ENCODE measurements at places on chromosomes 16 and 17.

GRCh38 chr16:4428500-4428899 is 2.8 kb downstream of the DNAJA3 start:
- DNase-seq = no peak

GRCh38 chr16:81337097-81337496 is 22.3 kb downstream of the GAN start:
- DNase-seq = no peak

- DNase-seq = no peak
Observed at GRCh38 chr17:39304188-39304587, 78.4 kb upstream of the STAC2 start.

- DNase-seq = no peak
Observed at GRCh38 chr17:51908841-51909537, 249.5 kb downstream of the CA10 start.

- no peak for DNase-seq
Observed at GRCh38 chr17:62017912-62018311, 47.2 kb downstream of the MED13 start.

- no peak for DNase-seq
Observed at GRCh38 chr17:75776386-75777295, 8.0 kb upstream of the UNK start.

DNA sequence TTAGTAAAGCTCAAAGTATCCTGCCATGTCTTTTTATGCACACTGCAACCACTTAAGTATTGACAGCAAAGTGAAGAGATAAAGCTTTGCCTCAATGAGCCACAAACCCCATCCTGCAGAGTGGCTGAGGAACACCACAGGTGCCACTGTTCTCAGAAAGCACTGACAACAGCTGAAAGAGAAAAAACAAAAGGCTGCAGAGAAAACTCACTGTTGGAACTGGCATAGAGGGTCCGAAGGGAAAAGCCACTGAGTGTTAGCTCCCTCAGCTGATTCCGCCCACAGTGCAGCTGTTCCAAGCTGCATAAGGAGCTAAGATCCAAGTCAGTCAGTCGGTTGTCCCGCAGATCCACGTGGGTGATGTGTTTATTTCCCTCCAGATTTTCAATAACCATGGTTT is 48.3 kb downstream of the PHLPP2 start:
- DNase-seq = no peak

DNA sequence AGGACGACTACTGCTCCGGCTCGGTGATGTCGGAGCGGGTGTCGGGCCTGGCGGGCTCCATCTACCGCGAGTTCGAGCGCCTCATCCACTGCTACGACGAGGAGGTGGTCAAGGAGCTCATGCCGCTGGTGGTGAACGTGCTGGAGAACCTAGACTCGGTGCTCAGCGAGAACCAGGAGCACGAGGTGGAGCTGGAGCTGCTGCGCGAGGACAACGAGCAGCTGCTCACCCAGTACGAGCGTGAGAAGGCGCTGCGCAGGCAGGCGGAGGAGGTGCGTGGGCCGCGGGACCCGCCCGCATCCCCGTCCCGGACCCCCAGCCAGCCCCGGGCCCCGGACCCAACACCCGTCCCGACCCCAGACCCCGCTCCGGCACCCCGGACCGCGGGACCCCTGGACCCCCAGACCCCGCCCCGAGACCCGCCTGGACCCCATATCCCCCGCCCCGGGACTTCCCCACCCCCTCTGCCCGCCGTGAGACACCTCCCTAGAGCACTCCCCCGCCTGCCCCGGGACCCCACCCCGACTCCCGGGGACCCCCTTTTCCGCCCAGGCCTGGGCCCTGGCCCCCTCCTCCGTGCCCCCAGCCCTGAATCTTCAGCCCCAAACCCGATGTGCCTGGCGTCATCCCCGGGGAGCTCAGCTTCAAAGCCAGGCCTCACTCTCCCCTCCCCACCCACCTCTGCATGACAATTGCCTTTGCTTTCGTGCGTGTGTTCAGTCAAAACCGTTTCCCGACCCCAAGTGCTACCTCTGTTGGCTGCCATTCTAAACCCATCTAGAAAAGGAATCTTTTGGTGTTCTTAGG is 594 bp downstream of the MAPK8IP3 start:
- peak; percentile 66 for DNase-seq

DNA sequence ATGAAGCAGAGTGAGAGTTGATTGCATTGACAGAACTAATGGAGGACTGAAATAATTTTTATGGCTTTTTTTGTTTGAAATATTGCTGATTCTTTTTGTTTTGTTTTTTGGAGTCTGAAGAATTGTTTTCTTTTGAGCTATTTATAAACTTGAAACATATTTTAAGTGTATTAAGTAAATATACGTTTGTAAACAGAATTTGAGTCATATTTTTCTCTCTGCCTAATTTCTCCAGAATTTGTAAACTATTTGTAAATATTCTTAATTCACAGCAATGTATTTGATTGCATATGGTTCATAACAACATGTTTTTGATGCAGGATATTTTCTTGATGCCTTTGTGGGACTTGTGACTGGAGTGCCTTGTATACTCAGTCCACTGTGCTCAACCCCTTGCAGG is 50.7 kb downstream of the SLFN11 start:
- no peak for DNase-seq

- DNase-seq = peak; percentile 55
Observed at GRCh38 chr16:47143677-47144558, at the start of gene NETO2. TSS of gene NETO2 (minus strand) at chr16:47143945. CDS start at chr16:47143612, 333 bp downstream.

All from GM12892 (cell line).